Amniotic stem cell (primary cell): ENCODE measurements at places on chromosomes 5 and 9.

DNA sequence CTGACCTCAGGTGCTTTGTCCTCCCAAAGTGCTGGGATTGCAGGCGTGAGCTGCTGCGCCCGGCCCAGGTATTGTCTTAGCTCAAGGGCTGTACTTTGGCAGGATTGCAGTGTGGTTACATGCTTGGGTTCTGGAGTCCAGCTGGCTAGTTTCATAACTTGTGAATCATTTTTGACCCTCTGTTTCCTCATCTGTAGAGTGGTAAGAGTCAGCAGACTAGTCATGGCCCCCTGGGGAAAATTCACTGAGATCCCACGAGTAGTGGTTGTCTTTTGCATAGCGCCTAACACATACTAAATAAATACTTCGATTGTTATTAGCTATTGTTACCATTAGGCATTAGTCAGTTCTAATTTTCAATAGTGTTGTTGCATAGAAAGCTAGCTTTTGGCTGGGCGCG, 14.3 kb downstream of the PTPA start:
- no peak for DNase-seq

DNA sequence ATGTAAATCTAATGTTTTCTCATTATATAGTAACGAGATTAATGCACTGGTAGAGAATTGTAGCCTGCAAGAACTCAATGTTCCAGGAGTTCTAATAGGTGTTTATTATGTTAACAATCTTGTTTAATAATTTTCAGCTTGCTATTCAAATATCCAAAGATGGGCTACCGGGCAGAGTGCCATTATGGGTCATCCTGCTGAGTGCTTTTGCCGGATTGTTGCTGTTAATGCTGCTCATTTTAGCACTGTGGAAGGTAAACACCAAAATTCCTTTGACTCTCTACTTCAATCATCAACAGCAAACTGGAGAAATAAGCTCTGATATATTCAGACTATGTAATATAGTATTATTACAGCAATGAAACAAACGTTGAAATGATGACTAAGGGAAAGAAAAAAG, 41.9 kb upstream of the ITGA2 start:
- DNase-seq = no peak

DNA sequence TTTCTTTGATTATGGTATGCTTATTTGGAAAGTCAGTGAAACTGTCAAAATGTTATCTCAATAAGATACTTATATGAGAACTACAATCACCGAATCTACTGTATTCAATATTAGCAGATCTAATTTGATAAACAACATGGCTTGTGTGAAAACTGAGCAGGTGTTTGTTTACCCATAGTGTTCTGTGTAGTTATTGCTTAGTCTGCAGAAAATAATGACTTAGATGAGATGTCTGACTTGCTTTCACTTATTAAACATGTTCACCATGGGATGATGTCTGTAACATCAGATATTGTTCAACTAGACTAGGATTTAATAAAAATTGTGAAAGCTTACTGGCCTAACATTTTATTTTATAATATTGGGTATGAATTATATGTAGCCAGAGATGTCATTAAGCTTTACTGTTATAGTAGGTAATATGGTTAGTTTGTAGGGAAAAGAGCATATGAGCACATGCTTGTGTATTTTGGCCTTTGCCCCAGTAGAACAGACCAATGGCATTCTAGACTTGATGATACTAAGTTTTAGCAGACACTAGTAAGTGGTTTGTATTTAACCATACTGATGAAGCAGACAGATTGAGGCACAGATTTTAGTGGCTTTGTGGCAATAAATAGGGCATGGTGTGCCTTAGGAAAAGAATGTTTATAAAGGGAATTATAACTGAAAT, 16.4 kb downstream of the SUB1 start:
- no peak for DNase-seq

DNA sequence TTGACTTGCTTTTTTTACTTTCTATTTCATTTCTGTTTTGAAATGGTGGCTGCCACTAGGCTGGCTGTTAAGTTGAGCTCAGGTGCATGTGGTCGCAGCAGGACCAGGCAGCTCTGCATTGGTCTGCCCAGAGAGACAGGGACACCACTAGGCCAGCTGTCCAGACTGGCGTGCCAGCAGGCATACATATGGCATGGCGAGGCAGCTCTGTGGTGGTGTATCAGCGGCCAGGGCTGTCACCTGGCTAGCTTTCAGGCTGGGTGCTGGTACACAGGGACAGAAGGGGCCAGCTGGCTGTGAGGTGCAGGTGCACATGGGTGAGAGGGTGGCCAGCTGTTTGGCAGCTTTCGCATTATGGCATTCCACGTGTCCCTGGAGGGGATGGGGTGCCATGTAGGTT, 654.0 kb upstream of the ACO1 start:
- no peak for DNase-seq

DNA sequence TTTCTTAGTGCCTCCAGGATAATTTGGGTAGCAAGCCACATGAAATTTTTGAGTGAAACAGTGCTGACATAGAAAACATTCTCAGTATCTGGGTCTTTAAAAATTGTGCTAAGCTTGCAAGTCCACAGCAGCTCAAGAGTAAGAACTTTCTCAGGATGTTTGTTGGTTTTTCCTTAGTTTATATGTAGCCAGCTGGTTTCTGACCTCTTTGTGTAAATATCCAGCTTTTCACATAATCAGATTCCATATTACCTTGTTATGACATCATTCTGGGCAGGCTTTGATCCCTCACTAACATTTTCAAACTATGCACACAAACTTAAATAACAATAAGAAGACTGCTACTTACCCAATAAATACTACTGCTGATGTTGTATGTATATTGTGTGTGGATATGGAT, 82.9 kb upstream of the VCAN start:
- DNase-seq = no peak
